ENCODE measurements at places on chromosomes 5 and 9.

- no peak for DNase-seq
Observed at GRCh38 chr9:130191749-130192120, 19.5 kb downstream of the NCS1 start.

DNA sequence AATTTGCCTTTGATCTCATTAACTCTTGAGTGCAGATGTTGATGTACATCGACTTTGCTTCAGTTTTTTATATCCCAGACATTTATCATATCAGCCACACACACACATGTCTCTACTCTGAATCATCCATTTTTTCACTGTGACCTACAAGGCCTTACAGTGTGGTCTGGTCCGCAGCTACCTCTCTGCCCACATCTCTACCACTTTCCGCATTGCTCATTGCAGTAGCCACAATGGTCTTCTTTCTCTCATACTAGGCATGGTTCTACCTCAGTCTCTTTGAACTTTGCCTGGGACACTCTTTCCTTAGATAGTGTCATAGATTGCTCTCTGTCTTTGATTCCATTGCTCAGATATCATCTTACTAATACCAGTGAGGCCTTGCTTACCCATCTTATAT lies 87.9 kb upstream of the FSD1L start:
- no peak for DNase-seq

DNA sequence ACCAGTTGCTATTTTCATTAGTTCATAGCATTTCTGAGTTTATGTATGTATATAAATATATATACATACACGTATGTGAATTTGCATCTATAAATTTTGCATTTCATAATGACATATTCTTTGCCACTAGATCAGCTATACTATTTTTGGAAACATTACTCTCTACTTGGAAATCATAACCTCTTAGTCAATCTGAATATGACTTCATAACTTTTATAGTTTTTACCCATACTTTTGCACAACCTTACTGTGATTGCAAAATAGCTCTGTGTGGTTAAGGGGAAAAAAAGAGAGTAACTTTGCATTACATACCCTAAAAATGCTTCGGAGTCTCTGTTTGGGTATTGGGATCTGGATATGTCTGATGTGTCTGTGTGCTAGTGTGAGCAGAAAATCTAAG lies 44.9 kb upstream of the ADAMTSL1 start:
- no peak for DNase-seq

DNA sequence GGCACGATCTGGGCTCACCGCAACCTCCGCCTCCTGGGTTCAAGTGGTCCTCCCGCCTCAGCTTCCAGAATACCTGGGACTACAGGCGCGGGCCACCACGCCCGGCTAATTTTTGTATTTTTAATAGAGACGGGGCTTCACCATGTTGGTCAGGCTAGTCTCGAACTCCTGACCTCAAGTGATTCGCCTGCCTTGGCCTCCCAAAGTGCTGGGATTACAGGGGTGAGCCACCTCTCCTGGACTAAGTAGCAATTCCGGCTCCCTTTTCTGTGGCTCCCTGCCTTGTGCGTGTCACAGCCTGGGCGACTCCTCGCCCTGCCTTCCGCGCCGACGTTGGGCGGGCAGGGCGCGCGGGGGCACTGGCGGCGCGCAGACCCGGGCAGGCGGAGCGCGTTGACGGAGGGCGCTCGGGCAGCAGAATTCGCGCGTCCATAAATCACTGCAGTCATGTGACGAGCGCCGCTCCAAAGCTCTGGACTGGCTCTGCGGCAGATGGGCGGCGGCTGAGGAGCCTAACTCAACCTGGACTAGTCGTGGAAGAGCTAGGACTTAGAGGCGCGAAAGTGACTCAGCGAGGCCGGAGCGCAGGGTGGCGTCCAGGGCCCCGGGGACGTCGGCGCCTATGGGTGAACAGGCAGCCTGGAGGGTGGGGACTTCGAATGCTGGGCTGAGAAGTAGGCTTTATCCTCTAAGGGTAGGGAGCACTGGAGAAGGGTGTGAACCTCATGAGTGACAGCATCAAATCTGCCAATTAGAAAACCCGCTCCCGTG lies 1.4 kb upstream of the CIZ1 start:
- DNase-seq: peak; percentile 90

GRCh38 chr9:22211588-22212360 lies 202.7 kb upstream of the CDKN2B start:
- peak; percentile 90 for DNase-seq

DNA sequence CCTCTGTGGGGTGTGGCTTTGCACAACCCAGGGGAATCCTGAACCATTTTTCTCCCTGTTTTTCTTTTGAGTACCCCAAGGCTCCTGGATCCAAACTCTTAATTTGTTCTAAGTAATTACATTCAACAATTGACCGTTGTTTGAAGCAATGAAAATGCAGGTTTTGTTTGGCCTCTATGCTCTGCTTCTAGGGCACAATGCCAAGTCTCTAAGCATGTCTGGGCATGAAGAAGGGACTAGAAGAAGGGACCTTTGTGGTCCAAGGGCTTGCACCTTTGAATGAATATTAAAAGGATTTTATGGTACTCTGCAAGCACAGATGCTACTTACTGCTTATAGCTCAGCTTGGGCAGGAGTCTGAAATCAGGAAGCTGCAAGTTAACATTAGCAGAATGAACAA lies 6.6 kb upstream of the ENC1 start:
- DNase-seq: no peak

GRCh38 chr9:77769246-77769645 lies 121.1 kb upstream of the GNA14 start:
- no peak for DNase-seq

DNA sequence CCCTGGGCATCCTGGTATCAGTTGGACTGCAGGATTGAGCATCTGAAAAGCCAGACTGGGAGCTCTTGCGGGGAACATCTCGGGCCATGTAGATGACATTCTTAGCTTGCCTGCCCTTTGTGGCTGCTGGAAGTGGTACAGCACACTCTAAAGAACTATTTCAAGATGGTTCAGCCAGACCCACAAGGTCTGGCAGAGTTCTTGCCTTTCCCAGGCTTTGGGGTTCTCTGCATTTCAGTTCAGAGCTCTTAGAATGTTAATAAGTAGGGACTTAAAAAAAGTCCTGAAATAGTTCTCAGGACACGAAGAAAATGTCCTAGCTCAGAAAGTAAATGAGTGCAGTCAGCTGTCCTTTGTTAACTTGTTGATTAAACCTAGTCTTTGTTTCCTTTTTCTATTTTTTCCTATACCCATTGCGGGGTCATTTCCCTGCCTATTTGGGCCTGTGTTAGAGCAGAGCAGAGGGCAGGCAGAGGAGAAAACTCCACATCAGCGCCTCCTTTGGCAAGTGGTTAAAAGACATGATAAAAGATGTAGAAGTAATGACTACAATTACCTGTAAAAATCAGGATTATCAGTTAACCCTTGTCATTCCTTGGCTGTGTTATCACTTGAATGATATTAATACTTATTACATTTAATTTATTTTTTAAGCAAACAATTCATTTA lies 291.5 kb downstream of the ZSWIM6 start:
- DNase-seq: no peak

GRCh38 chr5:173385832-173386360 lies 57.7 kb upstream of the STC2 start:
- DNase-seq: no peak

DNA sequence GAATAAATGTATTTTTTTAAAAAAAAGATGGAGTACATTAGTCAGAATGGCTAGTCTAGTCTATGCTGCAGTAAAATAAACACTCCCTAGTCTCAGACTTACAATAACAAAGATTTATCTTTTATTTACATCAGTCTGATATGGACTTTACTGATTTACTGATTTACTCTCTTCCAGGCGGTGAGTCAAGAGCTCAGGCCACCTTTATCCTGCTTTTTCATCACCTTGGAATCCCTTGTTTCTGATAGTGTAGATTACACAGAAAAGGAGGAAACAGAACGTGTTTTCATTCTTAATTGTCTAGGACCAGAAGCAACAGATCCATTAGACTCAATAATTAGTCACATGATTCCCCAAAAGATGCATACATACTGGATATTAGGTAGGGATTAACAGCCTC lies 290.1 kb upstream of the TRPC7 start:
- DNase-seq: no peak

GRCh38 chr5:158430166-158430797 lies 571.3 kb upstream of the CLINT1 start:
- no peak for DNase-seq

GRCh38 chr9:134258332-134258731 lies 67.9 kb upstream of the RXRA start:
- no peak for DNase-seq

DNA sequence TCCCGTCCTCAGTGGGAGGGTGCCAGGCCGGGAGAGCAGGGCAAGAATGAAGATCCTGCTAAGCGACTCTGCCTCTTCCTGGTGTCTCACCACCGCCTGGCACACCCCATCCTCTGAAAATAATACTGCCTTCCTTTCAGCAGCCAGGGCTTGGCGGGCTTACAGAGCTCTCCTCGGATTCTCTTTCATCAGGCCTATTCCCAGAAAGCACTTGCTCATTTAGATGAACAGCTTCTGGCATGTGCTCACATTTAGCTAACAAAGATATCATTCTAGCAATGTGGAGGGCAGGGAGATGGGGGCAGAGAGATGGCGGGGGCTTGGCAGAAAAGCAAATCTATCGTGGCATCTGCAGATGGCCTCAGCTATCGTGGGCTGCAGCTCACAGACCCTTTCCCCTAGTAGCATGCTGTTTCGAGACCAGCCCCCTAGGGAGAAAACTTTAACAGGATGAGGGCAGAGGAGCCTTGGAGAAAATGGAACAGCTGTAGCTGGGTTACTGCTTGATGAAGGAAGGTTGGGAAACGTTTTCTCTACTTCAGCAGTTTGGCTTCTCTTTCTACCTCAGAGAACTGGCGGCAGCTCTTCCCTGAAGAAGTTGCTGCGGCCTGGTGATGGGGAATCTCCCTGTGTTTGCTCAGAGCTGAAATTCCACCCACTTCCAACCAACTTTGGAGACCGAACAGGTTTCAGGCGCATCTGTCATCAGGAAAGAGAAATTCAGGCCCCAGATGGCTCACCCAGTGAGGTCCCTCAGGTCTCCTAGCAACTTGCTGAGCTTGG lies 102.1 kb downstream of the TMEM174 start:
- DNase-seq: peak; percentile 70

- DNase-seq: no peak
Observed at GRCh38 chr9:10252174-10252573, 360.6 kb downstream of the PTPRD start.

DNA sequence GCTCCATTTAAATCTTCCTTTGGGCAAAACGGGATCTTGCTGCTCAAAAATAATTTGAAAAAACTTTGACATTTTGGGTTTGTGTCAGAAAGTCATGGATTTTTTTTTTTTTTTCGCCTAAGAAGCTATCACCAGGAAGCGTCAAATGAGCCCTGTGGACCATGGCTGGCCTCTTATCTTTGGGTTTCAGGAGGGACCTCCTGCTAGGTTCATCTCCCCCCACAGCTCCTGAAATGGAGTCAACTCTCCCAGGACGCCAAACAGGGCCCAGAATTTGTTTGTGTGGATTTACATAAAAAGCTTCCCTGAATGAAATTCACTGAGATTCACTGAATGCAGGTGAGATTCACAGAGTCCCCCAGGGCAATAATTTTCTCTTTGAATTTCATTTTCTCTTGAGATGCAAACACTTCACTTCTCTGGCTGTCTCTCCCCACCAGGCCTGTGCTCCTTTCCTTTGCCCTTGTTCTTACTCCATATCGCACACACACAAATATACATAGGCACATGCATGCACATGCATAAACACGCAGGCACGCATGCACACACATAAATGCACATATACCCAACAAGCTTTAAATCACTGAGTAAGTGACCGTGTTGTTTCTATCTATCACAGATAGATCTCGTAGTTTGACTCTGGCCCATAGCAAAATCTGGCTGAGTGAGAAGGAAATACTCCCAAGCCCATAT lies 55.3 kb upstream of the GALNT10 start:
- no peak for DNase-seq

- no peak for DNase-seq
Observed at GRCh38 chr9:94076557-94076956, 7.7 kb upstream of the PTPDC1 start.

GRCh38 chr5:72587661-72588308 lies 80.6 kb upstream of the ZNF366 start:
- DNase-seq: peak; percentile 15

GRCh38 chr5:166883016-166883415 lies 1408.4 kb upstream of the WWC1 start:
- no peak for DNase-seq

DNA sequence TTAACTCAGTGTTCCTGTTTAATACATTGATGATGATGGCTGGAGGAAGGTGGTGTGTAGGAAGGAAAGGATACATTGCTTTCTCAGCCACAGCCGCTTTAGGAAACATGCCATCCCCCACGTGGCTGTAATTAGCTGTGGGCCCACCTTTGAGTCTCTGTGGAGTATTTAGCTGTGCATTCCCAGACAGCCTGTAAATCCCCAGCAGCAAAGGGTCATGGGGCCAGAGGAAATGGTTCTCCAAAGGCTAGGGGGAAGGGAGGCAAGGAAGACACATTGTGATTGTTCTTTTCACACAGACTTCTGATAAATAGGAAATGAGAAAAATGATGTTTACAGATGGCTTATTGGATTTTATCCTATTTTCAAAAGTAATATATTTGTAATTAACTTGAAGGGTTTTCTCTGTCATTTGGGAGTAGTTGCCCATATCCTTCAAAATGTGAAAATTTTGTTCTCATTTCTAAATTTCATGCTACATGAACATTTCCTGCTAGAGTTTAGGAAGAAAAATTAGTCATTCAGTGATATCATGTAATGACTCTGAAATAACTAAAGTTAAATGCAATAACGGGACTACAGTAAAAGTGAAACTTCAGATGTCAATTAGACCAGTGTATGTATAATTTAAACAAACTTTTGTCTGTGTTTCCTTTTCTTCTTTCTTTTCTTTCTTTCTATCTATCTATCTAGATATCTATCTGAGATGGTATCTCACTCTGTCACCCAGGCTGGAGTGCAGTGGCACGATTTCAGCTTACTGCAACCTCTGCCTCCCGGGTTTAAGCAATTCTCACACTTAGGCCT lies 24.3 kb upstream of the F2R start:
- DNase-seq: no peak

GRCh38 chr5:124859027-124859426 lies 112.6 kb upstream of the ZNF608 start:
- peak; percentile 28 for DNase-seq

DNA sequence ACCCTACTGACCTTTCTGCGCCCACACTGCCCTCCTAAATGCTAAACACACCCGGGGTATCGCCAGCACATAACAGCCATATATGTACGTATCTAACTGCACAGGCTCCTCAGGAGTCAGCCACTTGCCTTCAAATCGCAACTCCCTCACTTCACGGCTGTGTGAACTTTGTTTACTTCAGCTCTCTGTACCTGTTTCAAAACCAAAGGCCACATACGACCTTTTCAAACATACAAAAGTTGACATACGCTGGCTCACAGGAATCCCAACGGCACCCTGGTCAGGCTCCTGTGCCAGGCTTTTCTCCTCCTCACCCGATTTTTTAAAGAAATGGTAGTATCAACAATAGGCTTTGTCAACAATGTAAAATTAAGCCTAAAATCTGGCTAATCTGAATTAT lies 39.0 kb upstream of the ZNF622 start:
- no peak for DNase-seq

DNA sequence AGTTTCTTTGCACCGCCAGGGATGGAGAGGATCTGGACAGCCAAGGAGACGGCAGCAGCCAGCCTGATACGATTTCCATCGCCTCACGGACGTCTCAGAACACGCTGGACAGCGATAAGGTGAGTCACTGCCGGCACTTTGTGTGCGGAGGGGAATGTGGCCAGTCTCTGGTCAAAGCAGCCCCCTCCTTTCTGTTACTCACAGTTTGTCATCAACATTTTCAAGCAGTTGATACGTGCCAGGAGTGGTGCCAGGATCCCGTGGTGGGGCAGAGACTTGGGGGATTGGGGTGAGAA lies 175.1 kb upstream of the OTULINL start:
- peak; percentile 71 for DNase-seq

- DNase-seq: peak; percentile 52
Observed at GRCh38 chr5:115838885-115839518, 2.4 kb downstream of the ATG12 start.

GRCh38 chr9:4012441-4012840 lies 287.4 kb downstream of the GLIS3 start:
- peak; percentile 12 for DNase-seq

Measured in AG08395 (cell line).